ENCODE measurements at places on chromosomes 1 and 21.

DNA sequence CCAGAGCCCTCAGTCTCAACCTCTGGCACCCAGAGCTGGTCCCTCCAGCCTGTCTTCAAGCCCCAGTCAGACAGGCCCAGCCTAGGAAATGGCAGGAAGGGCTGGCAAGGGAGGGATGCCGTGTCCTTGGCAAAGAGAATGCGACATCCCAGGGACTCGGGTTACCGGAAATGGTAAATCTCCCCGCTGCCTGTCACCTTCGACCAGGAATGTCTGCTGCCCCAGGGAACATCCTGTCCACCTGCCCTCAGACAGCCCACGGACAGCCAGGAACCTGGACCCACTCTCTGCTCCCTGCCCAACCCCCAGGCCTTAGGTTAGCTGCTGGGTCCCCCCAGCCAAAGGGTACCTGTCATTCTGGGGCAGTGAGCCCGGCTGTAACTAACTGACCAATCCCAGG, 23.9 kb downstream of the HSPG2 start:
- DNase-seq: no peak

- peak; percentile 25 for DNase-seq
Observed at GRCh38 chr1:54490361-54491248, 57.4 kb upstream of the ACOT11 start.

- DNase-seq: no peak
Observed at GRCh38 chr1:93703643-93704042, 22.0 kb upstream of the BCAR3 start.

DNA sequence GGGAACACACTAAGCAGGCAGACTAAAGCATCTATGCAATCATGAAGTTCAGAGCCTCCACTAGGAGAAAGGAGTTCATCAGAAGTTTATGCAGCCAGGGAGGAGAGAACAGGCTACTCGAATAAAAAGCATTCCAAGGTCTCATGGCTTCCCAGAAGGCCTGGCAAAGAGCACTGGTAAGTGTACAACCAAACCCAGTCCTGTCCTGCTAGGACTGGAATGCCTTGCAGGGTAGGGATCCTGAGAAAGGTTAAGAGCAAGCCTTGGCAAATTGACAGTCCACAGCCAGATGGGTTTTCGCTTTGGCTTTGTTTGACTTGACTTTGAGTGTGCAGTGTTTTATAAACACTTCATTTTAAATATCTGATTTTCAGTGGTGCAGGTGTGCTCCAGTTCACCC, 133.6 kb upstream of the ATP1B1 start:
- DNase-seq: no peak

DNA sequence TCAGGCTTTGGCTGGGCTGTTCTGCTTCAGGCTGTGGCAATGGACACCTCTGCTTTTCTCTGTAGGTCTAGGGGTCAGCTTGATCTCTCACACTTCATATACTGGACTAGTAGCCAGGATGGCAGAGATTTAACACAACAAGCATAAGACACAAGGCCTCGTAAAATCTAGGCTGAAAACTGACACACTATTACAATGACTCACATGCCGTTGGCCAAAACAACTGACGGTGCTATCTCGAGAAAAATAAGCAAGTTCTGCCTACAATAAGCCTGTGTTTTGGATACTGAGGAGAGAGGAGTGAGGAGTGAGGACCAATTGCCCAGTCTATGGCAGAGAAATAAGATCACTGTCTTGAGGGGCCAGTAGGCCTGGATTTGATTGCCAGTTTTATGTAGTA, 840.7 kb upstream of the ADAMTS5 start:
- no peak for DNase-seq

DNA sequence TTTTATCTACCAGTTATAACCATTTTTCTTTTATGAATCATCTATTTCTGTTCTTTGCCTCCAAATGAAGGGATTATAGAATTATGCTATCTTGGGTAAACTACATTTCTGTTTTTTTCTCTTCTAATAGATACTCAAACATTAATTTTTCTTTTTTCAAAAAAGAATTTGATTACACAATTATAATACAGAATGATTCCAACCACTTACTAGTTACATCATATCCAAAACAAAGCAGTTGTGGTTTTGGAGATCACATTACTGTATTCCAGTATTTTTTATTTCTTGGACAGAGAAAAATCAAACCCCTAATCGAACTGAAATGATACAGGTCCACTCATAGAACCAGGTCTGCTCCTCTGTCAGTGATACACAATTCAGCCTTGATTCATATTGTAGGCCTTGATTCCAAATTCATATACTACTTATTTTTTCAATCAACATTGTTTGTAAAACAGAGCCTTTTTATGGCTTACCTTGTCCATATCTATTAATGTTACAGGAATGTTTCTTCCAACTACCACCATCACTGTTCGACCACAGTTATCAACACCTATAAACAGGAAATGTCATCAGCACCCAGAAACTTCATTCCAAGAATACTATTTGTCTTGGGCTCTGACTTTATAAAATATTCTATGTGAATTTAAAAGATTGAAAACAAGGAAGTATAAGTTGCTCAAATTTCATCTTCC, 43.2 kb downstream of the GDAP2 start:
- no peak for DNase-seq

- DNase-seq: peak; percentile 14
Observed at GRCh38 chr1:13732971-13733667, 33.1 kb downstream of the PRDM2 start.

- no peak for DNase-seq
Observed at GRCh38 chr1:235052067-235053008, 76.3 kb downstream of the TOMM20 start.

- DNase-seq: no peak
Observed at GRCh38 chr1:174719194-174719593, 271.4 kb downstream of the GPR52 start.

DNA sequence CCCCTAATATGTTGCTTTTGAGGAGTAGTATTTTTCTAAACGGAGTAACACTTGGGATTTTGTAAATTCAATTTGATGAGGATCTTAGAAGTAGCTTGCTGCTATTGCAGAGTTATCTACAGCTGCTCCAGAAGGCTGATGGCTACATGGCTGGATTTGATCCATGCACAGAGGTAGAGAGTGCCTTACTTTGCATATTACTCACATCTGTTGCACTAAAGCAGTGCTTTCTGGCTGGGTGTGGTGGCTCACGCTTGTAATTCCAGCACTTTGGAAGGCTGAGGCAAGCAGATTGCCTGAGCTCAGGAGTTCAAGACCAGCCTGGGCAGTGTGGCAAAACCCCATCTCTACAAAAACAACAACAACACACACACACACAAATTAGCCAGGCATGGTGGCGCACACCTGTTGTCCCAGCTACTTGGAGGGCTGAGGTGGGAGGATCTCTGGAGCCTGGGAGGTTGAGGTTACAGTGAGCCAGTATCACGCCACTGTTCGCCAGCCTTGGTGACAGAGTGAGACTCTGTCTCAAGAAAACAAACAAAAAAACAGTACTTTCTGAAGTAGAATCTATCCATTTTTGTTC, 24.6 kb downstream of the RALGPS2 start:
- DNase-seq: no peak

DNA sequence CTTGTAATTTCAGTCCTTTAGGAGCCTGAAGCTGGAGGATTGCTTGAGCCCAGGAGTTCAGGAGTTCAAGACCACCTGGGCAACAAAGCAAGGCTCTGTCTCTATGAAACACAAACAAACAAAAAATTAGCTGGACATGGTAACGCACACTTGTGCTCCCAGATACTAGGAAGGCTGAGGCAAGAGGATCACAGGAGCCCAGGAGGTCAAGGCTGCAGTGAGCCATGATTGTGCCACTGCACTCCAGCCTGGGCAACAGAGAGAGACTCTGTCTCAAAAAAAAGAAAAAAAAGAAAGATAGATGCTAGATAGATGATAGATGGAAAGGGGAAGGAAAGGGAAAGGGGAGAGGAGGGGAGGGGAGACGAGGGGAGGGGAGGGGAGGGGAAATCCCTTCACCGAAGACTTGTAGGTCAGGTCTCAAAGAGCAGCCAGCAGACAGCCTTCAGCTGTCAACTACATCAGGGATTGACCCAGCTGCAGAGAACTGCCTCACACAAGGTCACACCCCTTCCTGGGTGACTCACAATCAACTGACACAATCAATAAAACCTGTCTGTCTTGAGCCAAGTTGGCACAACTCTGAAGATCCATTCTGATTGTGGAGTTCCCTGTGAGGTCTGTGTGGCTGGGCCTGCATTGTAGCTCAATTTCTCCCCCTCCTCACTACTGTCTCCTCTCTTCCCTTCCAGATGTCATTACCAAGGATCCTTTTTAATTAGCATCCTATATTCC, 200.6 kb downstream of the RGS7 start:
- DNase-seq: no peak

GRCh38 chr1:24416666-24417391, 1.2 kb downstream of the NIPAL3 start:
- no peak for DNase-seq

DNA sequence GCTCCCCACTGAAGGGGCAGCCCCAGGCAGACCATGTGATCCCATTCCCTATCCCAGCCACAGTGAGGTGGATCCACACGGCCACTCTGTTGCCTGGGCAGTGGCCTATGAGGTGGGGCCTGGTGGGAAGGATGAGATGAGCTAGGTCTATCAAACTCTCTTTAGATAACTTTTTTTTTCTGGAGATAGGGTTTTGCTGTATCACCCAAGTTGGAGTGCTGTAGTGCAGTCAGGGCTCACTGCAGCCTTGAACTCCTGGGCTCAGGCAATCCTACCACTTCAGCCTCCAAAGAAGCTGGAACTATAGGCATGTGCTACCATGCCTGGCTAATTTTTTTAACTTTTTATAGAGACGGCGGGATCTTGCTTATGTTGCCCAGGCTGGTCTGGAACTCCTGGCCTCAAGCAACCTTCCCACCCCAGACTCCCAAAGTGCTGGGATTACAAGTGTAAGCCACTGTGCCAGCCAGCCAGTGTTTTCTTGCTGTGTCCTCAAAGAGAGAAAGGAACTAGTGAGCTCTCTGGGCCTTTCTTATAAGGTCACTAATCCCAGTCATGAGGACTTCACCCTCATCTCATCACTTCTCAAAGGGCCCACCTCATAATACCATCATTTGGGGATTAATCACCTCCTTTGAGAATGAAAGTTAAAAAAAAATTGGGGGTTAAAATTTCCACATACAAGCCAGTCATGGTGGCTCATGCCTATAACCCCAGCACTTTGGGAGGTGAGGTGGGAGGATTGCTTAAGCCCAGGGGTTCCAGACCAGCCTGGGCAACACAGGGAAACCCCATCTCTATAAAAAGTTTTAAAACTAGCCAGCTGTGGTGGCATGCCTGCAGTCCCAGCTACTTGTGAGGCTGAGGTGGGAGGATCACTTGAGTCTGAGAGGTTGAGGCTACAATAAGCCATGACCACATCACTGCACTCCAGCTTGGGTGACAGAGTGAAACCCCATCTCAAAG, 36.6 kb downstream of the H3-3A start:
- no peak for DNase-seq

- no peak for DNase-seq
Observed at GRCh38 chr1:218324226-218324580, 20.9 kb upstream of the TGFB2 start.

- DNase-seq: peak; percentile 25
Observed at GRCh38 chr1:24413350-24414163, at the start of gene STPG1. TSS of gene STPG1 (minus strand) at chr1:24413782. CDS start at chr1:24401388, 12,394 bp downstream.

DNA sequence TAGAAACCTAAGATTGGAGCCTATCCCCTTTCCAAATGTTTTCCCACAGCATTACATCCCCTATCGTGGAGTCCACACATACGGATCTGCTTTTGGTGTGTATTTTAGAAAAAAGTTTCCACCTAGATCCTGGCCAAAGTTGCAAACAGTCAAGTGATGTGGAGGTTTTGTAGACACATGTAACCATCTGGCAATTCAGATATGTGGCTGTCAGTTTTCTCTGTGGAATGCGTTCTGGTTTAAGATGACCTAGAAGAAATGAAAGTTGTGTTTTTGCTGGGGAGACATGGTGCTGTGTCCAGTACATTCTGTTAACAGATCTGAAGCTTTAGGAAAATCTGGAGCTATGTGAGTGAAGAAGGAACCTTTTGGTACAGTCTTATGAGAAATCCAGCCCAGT, 14.8 kb downstream of the RNF220 start:
- DNase-seq: no peak

DNA sequence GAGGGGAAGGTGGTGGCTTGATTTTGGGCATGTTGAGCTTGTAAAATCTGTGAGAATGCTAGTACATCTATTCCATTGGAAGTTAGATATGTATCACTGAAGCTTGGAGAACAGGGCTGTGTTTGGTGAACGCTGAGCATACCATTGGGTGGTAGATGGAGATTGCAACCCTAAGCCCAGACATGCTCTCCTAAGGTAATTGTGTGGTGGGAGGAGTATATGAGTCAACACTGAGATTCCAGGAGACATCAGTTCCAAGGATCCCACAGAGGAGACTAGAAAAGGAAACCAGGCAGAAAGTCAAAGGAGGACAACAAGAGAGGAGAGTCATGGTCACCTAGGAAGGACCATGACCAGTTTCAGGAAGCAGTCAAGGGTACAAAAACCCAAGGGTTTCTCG, 60.4 kb downstream of the KIF21B start:
- DNase-seq: no peak

DNA sequence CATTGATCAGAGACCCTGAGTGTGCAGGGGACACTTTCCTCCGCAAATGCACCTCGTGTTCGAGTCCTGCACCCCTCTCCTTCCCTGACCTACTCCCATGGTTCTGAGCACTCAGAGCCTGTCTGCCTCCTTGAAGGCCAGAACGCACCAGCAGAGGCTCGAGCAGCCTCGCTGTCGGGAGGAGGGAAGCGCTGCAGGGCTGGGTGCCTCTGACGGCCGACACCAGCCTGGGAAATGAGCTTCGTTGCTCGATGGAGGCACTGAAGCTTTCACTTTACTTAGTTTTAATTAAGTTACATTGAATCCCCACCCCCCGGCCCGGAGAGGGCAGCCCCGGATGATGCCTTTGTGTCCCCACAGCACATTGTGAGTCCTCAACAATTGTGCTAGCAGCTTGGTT, 156.3 kb upstream of the ARHGEF16 start:
- DNase-seq: no peak

GRCh38 chr1:201759194-201759815, 69.7 kb upstream of the IPO9 start:
- DNase-seq: no peak

DNA sequence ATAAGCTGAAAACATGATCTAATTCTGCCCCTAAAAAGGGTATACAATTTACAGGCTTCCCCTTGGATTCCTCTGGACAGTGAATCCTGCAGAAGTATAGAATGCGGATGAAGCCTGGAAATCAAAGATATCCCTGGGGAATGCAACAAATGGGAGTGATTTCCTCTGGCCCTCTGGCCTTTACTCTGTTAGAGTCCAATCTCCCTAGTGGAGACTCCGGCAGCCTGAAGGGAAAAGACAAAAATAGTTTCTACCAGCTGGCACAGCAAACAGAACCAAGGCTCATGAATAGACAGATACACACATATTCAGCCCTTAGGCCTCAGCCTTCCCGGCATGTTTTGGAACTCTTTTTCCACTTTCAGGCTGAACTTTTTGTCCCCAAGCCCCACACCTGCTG, 3.9 kb upstream of the LRRC52 start:
- DNase-seq: no peak

DNA sequence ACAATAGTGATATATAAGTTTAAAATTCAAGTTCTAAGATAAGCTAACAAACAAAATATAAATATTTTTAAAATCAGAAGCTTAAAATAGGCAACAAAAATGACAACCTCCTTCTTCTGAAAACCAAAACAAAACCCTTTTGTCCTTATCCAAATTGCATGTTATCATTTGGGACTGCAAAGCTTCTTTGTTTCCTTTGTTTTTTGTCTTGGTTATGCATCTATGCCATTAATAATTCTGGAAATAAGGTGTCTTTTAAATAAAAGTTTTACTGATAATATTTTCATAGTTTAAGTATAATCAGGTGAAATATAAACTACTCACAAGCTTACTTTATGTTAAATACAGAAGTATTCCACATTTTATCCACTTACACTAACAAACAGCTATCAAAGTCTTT, 20.5 kb downstream of the ADSS2 start:
- DNase-seq: no peak
